ENCODE measurements at places on chromosomes 11 and 22. TPM values are rescaled to one million over a fixed set of nuclear protein-coding genes. Genes with fewer than 3 reads are reported as not detected.

DNA sequence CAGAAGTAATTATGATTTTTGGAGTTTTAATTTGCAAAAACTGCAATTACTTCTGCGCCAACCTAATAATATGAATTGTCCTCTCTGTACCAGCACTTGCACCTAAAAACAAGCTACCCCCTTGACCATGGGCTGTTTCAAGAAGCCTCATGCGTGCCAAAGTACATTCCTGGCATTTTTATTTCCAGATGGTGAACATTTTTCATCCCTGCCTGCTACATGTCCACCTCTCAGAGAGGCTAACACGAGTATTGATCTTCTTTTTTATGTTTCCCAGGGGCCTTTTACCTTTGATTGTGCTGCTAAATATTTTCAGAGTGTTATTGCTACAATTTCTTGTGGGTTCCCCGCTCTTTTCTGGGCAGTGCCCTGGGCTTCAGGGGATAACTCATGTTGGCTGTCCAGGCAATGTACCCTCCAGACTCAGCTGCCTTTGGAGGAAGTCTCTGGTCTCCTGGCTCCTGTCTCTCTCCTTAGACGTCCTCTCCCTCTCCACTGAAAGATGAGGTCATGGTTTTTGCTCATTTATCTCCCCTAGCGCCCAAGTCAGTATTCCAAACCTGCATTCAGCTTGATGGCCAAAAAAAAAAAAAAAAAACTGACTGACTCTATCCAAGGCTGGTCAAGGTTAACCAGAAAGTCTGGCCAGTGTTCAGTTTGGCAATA, 86.2 kb upstream of the ASPHD2 start:
- no peak for DNase-seq

DNA sequence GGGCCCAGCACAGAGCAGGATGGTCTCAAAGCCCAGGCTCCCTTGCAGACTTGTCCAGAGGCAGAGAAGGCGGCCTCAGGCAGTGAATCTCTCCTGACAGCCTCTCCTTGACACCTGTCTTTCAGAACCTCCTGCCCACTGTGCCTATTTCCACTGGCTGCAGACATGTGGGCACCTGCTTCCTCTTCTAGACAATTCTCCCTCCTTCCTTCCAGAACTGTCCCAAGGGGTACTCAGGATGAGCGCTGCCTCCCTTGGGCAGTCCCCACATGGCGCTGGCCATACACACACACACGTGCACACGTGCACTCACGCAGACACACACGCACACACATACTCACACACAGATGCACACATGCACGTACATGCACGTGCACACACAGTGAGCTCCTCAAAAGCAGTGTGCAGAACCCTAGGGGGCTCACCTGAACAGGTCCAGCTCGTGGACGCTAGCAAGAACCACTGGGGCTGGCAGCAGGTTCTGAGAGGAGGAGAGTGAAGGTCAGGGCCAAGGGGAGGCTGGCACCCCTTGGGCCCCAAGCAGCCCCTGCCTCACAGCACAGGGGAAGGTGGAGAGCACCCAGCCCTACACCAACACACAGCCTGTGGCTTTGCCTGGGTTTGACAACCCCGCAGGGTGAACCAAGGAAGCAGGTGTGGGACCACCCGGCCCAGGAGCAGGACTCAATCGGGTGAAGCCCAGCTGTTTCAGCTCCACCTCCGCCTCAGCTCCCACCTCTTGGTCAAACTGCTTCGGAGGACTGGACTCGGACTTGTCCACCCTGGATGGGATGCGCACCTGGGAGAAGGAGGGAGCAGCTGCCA, 8.1 kb upstream of the PLXNB2 start:
- DNase-seq: no peak

GRCh38 chr11:9763301-9763700, 99.4 kb downstream of the SWAP70 start:
- DNase-seq: no peak

GRCh38 chr22:39087881-39088684, 9.0 kb upstream of the APOBEC3H start:
- DNase-seq: no peak

- DNase-seq: no peak
Measured at GRCh38 chr22:46522797-46523196, 14.6 kb downstream of the CELSR1 start.

- no peak for DNase-seq
Measured at GRCh38 chr11:14975252-14975587, 3.1 kb upstream of the CALCA start.

- DNase-seq: no peak
Measured at GRCh38 chr11:128036006-128036405, 551.4 kb downstream of the ETS1 start.

The TSSK2 gene
- not detected for total RNA-seq

DNA sequence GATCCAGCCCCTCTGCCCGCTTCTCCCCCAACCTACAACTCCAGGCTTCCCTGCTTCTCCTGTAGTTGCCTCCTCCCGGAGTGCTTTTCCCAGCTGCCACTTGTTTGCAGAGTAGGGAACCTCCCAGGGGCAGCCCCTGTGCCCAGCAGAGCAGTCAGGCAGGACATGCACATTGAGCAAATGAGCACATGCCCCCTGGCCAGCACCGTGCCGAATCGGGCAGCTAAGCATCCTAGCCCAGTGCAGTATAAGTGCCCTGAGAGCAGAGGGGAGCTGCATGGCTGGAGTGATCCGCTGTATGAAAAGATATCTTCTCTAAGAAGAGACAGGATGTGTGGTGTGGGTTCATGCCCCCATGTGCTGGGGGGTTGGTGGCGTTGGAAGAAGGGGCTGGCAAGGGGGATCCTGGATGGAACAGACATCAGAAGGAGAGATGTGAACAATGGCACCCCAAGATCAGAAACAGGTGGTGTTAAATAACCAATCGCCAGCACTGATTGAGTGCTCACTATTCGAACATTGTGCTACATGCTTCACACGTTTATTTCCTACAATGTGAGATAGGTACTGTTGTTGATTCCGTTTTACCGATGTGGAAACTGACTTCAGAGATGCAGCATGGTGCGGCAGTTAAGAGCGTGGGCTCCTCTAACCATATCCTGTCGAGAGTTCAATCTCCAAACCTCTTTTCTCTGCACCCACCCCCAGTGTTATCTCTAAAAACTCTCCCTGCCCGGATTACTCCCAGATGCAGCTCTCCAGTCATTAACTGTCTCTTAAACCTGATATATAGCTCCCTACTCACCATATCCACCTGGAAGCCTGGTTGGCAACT, 1.2 kb downstream of the AIP start:
- DNase-seq: no peak

DNA sequence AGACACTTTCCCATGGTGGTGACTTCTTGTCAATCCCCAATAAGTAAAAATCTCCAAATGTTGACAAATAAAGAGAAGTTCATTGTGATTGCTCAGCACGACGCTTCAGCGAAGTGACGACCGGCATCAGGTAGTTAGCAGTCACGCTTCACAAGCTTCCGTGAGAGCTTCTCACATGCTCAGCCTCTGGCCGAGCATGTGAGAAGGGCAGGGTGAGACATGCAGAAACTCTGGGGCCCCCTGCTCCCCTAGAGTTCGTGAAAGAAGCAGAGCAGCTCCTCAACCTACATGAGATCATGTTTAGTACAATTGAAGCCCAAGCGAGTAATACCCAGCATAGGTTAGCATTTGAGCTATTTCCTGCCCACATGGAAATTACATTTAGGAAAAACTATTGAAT, 4.4 kb upstream of the C11orf16 start:
- DNase-seq: no peak

The TTLL1 gene
- 14.5 TPM for total RNA-seq

- no peak for DNase-seq
Measured at GRCh38 chr22:27972732-27973698, 54.0 kb upstream of the PITPNB start.

- DNase-seq: no peak
Measured at GRCh38 chr22:22667966-22668880, 23.8 kb downstream of the GGTLC2 start.

DNA sequence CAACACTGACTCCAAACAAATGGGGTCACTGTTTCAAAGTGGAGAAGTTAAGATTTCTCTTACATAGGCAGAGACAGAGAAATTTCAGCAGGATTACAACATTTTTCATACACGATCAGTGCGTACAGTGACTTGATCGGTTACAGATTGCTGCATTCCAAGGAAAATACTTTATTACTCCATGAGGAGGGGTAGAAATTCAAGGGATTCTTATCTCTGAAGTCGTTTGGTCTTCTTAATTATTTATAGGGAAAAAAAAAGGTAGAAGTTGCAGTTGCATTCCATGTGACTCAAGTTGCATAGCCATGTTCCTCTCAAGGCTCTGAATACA, 10.7 kb upstream of the SMIM38 start:
- no peak for DNase-seq

DNA sequence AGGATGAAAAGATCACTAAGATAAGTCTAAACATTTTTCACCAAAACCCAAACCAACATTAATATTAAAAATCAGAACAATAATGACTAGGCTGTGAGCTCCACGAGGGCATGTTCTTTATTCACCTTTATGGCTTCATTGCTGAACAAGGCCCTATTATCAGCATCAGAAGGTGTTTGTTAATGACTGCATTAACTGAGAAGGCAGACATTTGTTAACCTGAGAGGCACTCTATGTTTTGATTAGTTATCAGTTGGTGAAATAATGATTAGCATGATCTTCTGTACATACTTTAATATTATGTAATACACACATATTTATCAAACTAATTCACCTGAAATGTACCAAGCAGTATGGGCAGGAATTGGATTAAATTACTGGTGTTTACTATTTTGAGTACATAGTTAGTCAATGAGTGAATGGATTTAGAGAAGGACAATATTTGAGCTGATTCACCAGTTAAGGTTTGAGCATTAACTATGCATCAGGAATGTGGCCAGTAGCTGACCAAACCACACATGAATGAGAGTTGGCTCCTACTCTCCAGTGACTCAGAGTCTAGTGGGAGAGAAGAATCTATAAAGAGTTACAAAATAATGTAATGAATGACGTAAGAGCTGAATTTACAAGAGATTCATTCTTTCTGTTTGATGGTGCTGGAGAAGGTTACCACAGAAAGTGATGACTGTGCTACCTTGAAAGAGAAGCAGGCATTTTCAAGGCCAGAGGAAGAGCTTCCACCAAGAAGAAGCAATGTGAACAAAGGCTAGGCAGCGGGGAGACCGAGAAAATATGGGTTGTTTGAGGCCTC, 6.7 kb downstream of the IL18 start:
- no peak for DNase-seq

DNA sequence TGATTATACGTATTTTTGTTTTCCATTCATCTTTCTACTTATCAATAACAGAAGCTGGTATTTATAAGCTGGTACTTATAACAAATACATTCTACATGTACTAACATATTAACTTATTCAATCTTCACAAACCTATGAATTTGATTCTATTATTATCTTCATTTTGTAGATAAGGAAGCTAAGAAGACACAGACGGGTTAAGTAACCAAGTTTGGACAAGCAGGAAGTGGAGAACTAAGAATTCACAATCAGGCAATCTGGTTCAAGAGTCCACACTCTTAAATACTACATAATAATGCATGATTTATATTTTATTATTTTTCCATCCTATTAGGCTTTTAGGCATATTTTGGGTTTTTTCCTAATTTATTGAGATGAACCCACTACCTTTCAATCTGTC, 25.0 kb downstream of the FCHSD2 start:
- no peak for DNase-seq

- no peak for DNase-seq
Measured at GRCh38 chr11:55895216-55895615, 12.1 kb downstream of the TRIM51 start.

The PRG3 gene
- not detected for total RNA-seq

The ANGPTL5 gene
- 1.3 TPM for total RNA-seq

The TREH gene
- total RNA-seq: not detected

The VSIG2 gene
- 1.2 TPM for total RNA-seq

The TTC36 gene
- total RNA-seq: 0.49 TPM

- DNase-seq: peak; percentile 4
Measured at GRCh38 chr22:20001082-20001638, 15.5 kb downstream of the ARVCF start.

DNA sequence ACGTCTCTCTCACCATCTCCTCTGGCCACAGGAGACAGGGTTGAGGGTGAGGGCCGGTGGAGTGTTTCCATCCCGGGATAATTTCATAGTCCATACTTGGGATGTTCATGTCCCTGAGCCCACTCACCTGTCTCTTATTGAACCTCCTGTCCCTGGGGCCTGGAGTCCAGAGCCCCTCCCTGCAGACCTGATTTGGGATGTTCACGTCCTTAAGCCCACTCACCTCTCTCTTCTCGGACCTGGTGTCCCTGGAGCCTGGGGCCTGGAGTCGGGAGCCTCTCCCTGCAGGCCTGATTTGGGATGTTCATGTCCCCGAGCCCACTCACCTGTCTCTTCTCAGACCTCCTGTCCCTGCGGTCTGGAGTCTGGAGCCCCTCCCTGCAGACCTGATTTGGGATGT, 868.2 kb downstream of the BRD1 start:
- DNase-seq: no peak

DNA sequence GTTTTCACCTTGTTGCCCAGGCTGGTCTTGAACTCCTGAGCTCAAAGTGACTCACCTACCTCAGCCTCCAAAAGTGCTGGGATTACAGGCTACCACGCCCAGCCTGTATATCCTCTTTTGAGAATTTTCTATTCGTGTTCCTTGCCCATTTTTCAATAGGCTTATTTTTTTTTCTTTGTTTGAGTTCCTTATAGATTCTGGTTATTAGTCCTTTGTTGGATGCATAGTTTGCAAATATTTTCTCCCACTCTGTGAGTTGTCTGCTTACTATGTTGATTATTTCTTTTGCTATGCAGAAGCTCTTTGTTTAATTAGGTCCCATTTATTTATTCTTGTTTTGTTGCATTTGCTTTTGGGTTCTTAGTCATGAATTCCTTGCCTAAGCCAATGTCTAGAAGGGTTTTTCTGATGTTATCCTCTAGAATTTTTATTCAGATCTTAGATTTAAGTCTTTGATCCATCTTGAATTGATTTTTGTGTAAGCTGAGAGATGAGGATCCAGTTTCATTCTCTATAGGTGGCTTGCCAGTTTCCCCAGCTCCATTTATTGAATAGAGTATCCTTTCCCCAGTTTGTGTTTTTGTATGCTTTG, 17.7 kb upstream of the ZBED5 start:
- DNase-seq: no peak

- DNase-seq: no peak
Measured at GRCh38 chr11:96579656-96580055, 189.8 kb downstream of the JRKL start.

DNA sequence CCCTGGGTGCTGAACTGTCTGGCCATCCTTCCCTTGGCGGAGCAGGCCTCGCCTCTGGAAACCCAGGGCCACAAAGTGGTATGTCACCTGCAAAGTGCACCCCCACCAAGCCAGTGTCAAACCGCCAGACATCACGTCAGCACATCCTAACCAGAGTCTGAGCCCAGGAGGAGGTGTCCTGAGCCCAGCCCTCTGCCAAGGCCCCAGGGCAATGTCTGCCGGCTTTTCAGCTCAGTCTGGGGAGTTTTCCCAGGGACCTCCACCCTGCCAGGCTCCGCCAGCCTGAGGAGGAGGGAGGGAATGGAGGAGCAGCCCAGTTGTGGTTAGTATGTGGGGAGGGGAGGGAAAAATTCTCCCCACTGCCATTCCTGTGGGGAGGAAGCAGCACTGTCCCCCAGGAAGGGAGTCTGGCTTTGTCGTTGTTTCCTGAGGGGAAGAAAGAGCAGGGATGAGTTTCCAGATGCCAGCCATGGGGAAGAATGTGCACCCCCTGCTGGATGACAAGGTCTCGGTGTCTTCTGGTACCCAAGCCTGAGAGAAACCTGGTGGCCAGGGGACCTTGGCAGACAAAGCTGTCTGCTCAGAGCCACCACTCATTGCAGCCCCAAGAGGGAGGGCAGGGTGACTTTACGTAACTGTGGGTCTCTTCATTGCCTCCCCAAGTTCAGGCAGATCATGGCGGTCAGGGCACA, 81.4 kb upstream of the CD82 start:
- DNase-seq: no peak
